ENCODE measurements at places on chromosomes 2 and 18.

DNA sequence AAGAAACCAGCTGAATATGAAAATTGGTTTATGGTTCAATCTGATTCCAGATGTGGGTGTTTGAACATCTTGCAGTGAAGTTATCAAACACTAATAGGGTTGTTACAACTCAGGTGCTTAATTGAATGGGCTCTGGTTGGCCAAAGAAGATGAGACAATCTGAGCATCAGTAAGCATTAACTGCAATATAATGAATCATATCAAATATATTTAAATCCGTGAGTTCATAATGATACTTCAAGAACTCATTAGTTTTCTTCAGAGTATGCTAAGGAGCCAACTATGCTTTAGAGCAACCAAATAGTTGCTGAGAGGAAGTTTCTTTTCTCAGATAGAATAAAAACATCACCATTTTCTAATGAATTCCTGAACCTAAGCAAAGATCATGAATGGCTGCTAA lies 79.2 kb downstream of the NCOA1 start:
- no peak for DNase-seq

- no peak for DNase-seq
These were observed 76.5 kb downstream of the STRN start for GRCh38 chr2:36889795-36890194.

GRCh38 chr2:204116159-204116792 lies 179.7 kb downstream of the ICOS start:
- no peak for DNase-seq

DNA sequence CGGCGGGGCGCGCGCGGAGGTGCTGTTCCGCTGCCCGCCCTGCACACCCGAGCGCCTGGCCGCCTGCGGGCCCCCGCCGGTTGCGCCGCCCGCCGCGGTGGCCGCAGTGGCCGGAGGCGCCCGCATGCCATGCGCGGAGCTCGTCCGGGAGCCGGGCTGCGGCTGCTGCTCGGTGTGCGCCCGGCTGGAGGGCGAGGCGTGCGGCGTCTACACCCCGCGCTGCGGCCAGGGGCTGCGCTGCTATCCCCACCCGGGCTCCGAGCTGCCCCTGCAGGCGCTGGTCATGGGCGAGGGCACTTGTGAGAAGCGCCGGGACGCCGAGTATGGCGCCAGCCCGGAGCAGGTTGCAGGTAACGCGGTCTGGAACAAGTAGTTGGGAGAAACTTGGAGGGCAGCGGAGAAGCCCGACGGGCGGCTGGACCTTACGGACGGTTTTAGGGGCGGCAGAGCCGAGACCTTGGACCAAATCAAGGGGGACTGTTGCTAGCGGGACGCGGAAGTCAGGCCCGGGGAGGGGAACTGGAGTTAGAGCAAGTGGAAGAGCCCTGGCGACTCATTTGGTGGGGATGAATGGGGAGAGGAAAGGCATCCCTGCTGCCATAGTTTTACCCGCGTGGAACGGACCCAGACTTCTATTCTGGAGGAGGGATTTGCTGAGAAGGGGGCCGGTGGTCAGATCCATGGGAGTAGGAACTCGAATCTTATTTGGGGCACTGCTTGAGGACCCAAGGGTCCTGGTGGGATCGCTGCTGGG lies 573 bp downstream of the IGFBP2 start:
- no peak for DNase-seq

- no peak for DNase-seq
These were observed 42.9 kb downstream of the DOK1 start for GRCh38 chr2:74597410-74597809.

DNA sequence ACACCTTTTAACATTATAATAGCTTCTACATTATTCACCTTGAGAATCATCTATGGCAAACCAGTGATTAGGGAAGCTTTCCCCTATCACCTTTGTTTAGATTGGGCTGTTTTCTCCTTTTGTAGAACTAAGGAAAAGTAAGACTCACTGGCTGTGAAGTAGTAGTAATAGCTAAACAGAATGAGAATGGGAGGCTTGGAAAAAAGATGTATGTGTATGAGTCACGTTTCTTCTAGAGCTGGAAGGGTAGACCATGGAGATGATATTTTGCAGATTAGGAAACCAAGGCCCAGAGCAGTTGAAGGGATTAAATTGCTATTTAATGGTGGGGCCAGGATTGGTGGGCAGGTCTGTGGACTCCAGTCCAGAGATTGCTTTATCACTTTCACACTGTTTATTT lies 214.5 kb downstream of the MCFD2 start:
- no peak for DNase-seq
